ENCODE measurements at places on chromosomes 16 and 17. TPM values are rescaled to one million over a fixed set of nuclear protein-coding genes. Genes with fewer than 3 reads are reported as not detected.

Gene PRRT2
- total RNA-seq, result 1.1 TPM

DNA sequence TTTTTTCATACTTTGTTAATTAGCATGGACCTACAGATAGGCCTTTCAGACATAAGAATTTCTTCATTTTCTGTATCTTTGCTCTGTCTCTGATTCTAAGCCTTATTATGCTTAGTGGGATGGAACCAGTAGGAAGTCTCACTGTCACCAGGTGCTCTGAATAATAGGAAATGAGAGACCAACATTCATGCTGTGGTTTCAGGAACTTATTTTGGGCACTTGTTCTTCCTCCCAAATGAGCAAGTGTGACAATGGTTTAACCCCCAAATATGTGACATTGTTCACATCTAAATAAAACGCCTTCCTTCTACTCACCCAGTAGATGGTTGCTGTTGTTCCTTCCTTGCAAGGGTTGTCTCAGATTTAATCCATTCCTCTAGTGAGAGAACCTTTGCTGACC lies 100.2 kb downstream of the SYCE1L start:
- DNase-seq, result no peak
- peaks cover 5% of the 10 kb centered on the region for H3K27me3 ChIP-seq
- H3K4me3 ChIP-seq, result no peak overlapping the region
- no peak overlapping the region for H3K27ac ChIP-seq

DNA sequence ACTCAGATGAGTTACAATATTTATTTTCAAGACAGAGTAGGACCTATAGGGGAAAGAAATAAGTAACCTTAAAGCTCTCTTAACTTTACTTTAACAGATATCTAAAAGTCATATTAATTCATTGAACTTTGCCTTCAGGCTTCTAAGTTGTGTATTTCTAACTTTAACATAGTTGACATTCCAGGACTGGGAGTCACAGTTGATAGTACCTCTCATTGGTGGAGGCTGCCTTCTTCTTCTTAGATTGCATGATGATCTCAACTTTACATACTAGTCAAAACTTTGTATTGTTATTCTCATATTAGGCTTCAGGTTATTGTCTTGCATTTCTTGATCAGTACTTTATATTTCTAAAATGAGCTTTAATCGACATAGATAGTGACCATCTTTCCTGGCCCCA lies 350.1 kb upstream of the KIF2B start:
- H3K4me1 ChIP-seq, result no peaks in the 10 kb centered on the region
- no peak for DNase-seq
- H3K4me3 ChIP-seq, result no peak overlapping the region
- no peaks in the 10 kb centered on the region for H3K36me3 ChIP-seq
- H3K27ac ChIP-seq, result no peak overlapping the region

GRCh38 chr16:20242568-20243255 lies 84.6 kb downstream of the GP2 start:
- DNase-seq, result no peak
- peaks cover 2% of the 10 kb centered on the region for H3K4me1 ChIP-seq
- H3K27me3 ChIP-seq, result no peaks in the 10 kb centered on the region

- no peaks in the 10 kb centered on the region for H3K36me3 ChIP-seq
- no peaks in the 10 kb centered on the region for H3K4me1 ChIP-seq
- H3K27me3 ChIP-seq, result peaks cover 29% of the 10 kb centered on the region
- H3K27ac ChIP-seq, result no peak overlapping the region
These were observed 13.2 kb upstream of the NAGPA start for GRCh38 chr16:5046914-5047313.

Gene NPW
- 1.1 TPM for total RNA-seq

Gene CACNG1
- not detected for total RNA-seq

Gene TMEM114
- total RNA-seq, result not detected

DNA sequence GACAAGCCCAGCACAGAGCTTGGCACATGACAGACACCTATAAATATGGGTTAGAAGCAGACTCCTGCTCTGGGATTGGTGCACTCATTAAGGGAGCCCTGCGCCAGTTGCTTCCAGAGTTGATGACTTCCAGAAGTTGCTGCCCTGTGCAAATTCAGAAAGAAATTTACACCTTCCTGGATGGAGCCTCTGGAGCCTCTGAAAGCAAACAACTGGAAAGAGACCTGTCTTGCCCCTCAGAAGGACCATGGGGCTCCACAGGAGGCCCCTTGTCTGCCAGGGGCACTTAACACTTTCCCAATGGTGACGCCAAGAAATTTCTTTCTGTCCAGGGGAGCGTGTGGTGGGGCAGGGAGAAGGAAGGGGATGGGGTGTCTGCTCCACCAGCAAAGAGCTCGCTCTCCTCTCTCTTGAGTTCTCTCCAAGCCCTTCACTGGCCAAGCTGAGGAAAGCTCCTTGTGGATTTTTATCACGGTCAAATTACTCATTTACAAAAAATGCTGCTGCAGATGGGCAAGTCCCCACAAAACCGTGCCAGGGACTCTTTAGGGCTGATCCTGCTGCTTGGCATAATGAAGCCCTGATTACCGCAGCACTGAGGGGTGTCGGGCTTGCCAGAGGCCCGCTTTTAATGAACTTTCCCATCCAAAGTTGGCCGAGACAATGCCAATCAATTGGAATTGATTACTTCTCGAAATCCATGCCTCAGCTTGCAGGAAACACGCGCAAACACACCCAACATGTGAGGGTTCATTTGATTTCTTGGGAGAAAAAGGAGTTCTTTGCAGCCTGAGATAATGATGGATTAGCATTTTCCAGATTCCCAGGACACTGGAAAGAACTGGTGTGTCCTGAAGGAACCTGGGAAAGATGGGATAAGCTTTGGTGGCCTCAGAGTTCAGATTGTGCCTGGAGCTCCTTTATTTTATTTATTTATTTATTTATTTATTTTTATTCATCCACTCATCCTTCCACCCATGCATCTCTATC lies 583.6 kb upstream of the CDH5 start:
- no peak overlapping the region for H3K27ac ChIP-seq
- H3K36me3 ChIP-seq, result no peaks in the 10 kb centered on the region
- DNase-seq, result no peak
- H3K4me3 ChIP-seq, result no peak overlapping the region
- no peaks in the 10 kb centered on the region for H3K4me1 ChIP-seq

DNA sequence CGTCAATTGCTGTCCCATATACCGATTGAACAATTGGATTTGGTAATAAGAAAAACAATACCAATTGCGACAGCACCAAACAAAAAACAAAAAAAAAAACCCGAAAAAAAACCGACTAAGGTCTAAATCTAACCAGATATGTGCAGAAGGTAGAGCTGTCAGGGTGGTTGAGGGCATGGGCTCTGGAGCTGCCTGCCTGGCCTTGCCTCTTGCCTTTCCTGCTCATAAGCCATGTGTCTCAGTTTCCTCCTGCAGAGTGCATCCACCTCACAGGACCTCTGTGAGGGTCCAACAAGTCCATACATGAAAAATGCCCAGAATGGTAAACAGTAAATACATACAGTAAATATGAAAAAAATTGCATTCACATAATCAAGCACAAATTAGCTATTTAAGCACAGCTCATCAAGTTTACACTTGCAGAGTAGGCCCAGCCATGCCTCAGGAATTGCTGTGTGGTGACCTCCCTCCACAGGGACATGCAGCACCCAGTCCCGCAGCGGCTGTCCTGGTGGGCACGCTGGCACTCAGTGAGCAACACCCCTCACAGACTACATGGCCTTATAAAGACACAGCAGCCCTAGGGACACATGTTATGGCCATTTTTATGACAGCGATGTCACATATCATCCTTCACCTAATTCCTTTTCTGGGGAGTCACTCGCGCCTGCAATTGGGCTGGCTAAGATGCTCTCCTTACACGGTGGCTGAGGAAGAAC lies 17.9 kb downstream of the TBC1D28 start:
- peaks cover 10% of the 10 kb centered on the region for H3K4me1 ChIP-seq
- peak overlapping the region; percentile 87 for H3K4me3 ChIP-seq
- no peak for DNase-seq
- H3K36me3 ChIP-seq, result no peaks in the 10 kb centered on the region
- peak overlapping the region; percentile 69 for H3K27ac ChIP-seq
- peaks cover 5% of the 10 kb centered on the region for H3K27me3 ChIP-seq

GRCh38 chr17:19579867-19580565 lies 46.4 kb downstream of the SLC47A1 start:
- H3K36me3 ChIP-seq, result no peaks in the 10 kb centered on the region
- H3K4me3 ChIP-seq, result no peak overlapping the region
- H3K27me3 ChIP-seq, result peaks cover 44% of the 10 kb centered on the region
- H3K27ac ChIP-seq, result no peak overlapping the region

DNA sequence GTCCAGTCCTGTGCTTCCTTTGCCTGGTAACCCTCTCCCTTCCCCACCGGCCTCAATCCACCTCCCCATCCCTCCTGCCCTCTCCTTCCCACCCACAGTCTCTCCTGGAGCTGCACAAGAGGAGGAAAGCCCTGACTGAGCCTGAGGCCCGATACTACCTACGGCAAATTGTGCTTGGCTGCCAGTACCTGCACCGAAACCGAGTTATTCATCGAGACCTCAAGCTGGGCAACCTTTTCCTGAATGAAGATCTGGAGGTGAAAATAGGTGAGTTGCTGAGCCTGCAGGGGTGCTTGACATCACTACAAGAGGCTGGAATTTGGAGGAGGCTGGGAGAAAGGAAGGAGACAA lies 1.3 kb downstream of the PLK1 start:
- peak overlapping the region; percentile 83 for H3K27ac ChIP-seq
- peaks cover 49% of the 10 kb centered on the region for H3K36me3 ChIP-seq
- no peaks in the 10 kb centered on the region for H3K27me3 ChIP-seq
- peak overlapping the region; percentile 97 for H3K4me3 ChIP-seq
- no peak for DNase-seq
- H3K4me1 ChIP-seq, result peaks cover 29% of the 10 kb centered on the region

GRCh38 chr17:50469208-50469605 lies 527 bp upstream of the CHAD start:
- no peak for DNase-seq
- H3K4me3 ChIP-seq, result no peak overlapping the region
- H3K27ac ChIP-seq, result no peak overlapping the region
- H3K27me3 ChIP-seq, result peaks cover 17% of the 10 kb centered on the region
- H3K4me1 ChIP-seq, result peaks cover 6% of the 10 kb centered on the region
- H3K36me3 ChIP-seq, result no peaks in the 10 kb centered on the region

GRCh38 chr17:76515274-76515949 lies 14.2 kb upstream of the RHBDF2 start:
- peaks cover 47% of the 10 kb centered on the region for H3K4me1 ChIP-seq
- peak overlapping the region; percentile 53 for H3K4me3 ChIP-seq
